ENCODE measurements at places on chromosomes 1 and 21.
A peak's percentile ranks its signal among the peaks of the same experiment; 100 is the strongest.

DNA sequence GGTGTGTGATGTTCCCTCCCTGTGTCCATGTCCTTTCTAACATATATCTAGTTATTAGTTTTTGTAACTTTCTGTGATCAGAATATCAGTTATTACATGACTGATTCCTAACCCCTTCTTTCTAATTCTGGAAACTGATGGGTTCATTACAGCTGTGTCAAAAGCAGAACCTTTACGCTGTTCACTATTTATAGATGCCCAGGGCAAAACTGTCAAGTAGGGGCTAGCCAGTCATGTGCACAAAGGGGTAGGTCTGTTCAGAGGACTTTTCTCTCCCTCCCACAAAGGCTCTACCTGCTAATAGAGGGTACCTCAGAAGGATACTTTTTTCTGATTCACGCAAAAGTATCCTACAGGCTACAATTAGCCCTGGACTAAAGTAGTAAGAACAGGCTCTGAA lies 79.2 kb downstream of the NRDC start:
- no peak for DNase-seq

GRCh38 chr1:3386205-3387002 lies 68.1 kb upstream of the ARHGEF16 start:
- no peak for DNase-seq

GRCh38 chr21:44433791-44434567 lies 21.3 kb upstream of the LRRC3 start:
- DNase-seq, result no peak

DNA sequence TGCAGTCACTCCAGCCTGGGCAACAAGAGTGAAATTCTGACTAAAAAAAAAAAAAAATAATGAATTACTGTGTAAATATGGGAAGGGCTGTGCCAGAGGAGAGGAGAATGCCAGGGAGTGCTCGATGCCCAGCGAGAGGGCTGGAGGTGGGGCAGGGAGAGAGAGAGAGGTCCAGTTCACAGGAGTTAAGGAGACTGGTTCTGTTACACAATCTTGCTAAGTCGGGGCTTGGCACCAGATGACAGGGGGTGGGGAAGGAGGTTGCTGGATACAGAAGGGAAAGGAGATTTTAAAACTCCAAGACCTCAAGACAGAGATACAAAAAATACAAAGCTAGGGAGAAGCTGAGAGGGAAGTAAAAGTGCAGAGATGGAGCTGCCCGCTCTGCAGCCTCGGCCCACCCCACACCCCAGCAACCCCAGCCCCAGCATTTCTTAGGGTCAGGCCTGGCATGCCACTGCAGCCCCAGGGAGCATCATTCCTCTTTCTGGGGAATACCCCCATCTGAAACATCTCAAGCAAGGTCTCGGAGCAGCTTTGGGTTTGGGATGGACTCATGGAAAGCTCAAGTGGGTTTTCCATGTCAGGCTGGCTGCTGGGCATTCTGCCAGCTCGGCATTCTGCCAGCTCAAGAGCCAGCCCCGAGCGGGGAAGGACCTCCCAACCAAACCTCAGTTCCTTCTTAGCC lies 991 bp downstream of the SELENBP1 start:
- peak; percentile 53 for DNase-seq

DNA sequence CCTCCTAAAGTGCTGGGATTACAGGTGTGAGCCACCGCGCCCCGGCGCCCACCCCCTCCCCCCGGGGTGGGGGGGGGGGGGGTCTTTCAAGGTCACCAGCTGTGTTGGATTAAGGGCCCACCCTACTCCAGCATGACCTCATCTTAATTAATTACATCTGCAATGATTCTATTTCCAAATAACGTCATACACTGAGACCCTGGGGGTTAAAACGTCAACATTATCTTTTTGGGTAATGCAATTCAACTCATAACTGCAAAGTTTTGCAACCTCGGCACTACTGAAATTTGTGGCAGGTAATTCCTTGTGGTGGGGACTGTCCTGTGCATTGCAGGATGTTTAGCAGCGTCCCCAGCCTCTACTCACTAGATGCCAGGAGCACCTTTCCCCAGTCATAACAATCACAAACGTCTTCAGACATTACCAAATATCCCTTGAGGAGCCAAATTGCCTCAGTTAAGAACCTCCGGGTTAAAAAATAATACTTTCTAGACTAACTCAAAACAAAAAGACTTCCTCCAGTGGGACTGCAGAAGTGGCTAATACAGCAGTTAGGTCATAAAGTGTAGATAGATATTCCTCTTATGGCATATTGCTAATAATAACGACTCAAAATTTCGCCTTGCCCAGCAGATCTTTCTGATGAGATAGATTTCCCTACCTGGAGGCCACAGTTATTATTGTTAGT lies 233.0 kb upstream of the KAZN start:
- no peak for DNase-seq

DNA sequence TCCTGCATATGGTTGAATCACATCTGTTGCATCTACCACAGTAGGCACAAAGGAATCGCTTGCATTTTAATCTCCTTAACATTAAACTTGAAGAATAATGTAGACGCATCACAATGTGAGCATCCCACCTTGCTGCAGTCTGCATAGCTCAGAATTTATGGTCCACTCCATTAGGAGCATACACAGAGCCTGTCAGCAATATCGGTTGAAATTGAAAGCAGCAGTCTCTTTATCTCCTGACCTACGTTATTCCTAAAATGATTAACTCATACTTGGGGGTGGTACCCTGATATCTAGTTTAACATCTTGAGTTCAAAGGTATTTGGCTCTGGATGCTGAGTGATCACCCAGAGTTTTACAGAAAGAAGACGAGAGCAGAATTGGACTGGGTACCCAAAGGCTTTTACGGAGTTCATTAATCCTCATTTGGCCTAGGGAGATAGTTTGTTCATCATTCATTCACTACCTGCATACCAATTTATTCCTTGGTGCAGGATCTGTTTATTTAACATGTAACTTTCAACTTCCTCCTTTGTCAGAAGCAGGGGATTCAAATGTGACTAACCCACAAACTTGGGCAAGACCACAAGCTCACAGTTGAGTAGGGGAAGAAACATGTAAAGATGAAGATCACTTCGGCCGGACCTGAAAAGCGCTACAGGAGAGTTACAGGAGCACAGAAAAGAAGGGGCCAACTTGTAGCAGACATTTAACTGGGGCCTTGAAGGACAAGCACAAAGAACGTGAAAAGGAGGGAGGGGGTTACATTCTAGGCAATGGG lies 187.9 kb downstream of the DAB1 start:
- DNase-seq, result no peak

DNA sequence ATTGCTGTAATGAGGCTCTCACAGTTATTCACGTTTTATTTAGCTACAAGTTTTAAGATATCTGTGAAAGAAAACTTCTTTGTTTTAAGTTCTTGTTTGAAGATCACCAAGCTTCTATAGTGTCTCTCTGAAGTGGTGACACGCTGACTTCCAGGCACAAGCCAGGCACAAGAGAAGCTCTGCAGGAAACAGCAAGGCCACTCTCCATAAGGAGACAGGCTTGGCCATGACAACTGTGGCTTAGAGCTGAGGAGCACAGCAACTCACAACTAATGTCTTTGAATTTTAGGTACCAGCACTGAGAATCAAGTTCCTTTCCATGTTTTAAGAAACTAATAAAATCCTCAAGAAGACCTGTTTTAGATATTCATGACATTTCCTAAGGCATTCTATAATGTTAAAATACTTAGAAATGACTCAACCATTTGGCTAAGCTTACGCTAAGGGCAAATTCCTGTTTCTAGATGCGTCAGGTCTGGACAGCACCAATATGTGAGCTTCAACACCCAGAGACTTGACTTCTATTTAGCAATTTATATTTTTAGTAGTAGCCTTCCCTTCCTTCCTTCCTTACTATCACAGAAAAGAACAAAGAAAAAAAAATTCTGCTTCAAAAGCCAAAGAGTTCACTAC lies 40.2 kb downstream of the APP start:
- peak; percentile 20 for DNase-seq

All from lung microvascular endothelial cell (primary cell).